ENCODE measurements at places on chromosomes 2 and 18.

GRCh38 chr2:75822336-75822735 lies 111.6 kb upstream of the GCFC2 start:
- no peak for DNase-seq

- no peak for DNase-seq
Observed at GRCh38 chr18:21991081-21991534, 178.3 kb upstream of the GATA6 start.

GRCh38 chr18:41700416-41700815 lies 254.6 kb upstream of the PIK3C3 start:
- DNase-seq = no peak

DNA sequence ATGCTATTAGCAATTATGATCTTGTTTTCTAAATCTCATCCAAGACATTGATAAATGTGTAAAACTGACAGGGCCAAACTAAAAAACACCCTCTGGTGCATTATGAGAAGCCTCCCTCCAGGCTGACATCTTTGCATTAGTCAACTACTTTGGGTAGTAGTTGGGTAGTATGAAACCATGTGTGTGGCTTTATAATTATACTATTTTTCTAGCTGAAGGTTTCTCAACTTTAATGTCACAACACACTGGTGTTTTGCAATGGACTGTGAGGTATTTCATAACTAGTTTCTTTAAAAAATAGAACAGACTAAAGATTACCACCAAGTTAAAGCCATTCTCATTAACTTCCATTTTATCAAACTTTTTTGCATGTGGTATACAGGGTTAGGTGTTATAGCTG lies 73.1 kb upstream of the RBMS1 start:
- DNase-seq = no peak

GRCh38 chr2:63698786-63699548 lies 110.2 kb downstream of the MDH1 start:
- peak; percentile 76 for DNase-seq

DNA sequence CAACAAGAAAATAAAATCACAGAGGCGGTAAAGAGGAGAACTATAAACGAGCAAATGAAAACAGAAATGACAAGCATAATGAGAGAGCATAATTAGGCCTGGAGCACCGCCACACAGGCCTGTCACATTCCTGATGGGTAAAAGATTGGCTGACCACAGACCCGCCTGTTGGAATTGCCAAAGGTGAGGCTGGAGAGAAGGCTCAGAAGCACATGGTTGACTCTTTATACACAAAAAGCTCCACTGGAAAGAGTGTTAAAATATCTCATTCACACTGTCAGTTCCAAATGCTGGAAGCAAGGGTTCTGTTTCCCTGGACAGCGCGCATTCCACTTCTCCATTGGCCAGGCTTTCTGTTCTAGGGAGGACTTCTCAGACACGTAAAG lies 5.9 kb upstream of the LGALSL start:
- no peak for DNase-seq
